ENCODE measurements at places on chromosomes 11 and 22.

DNA sequence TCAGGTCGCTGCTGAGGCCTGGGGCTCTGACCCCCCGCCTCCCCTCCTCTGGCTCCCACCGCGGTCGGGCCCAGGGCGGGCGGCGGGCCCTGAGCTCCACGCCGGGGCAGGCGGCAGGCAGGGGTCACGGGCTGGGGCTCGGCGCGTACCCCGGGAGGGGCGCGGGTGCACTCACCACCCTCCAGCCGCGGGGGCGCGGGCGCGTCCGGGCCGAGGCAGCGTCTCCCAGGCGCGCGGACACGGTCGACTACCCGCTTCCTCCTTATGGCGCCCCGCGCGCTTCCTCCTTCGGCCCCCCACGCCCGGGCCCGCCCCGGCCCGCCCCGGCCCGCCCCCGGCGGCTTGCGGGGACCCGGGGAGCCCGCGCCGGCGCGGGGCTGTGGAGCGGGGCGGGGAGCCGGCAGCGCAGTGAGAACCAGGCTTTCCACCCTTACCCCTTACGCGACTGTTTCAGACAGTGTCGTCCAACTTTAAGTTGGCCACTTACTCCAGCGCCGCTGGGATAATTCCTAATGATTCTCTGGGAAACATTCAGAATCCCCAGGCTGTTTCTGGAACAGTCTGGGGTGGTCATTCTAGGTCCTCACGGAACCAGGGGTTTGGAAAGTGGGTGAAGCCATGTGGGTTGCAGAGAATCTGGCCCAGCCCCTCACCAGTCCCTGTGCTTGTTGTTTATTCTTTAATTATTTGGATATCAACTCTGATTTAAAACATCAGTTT, at the start of gene BID:
Gene BID, minus strand, starts transcription at position 264 of the 720 bp plus-strand sequence. CDS start 24,353 bp downstream, outside the sequence.
- DNase-seq, result no peak

DNA sequence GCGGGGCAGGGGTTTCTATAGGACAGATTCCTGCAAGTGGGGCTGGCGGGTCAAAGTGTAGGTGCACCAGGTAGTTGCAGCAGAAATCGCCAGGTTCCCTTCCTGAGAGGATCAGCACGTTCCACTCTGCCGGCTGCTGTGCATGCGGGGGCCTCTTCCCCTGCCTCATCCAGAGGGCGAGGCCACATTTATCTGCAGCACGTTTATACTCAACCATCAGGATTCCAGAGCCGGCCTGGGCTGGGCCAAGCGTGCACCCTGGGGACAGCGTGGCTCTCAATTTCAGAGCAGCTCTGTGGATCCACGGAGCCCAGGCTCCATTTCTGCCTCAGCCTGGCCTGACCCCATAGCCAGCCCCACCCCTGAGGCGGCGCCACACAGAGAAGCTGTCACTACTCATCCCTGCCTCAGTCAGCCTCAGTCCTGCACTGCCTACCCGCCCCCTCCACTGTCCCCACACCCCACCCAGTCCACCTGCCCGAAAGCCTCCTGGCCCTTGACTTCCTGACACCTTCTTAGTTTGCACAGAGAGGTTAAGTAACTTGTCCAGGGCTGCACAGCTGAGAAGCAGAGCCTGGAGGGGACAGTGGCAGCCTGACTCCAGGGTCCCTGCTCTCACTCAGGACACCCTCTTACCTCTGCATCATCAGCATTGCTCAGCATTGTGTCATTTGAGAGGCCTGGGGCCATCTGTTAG, 45.9 kb upstream of the RTL6 start:
- no peak for DNase-seq

- DNase-seq, result no peak
Measured at GRCh38 chr11:7668911-7669310, 4.4 kb downstream of the CYB5R2 start.

DNA sequence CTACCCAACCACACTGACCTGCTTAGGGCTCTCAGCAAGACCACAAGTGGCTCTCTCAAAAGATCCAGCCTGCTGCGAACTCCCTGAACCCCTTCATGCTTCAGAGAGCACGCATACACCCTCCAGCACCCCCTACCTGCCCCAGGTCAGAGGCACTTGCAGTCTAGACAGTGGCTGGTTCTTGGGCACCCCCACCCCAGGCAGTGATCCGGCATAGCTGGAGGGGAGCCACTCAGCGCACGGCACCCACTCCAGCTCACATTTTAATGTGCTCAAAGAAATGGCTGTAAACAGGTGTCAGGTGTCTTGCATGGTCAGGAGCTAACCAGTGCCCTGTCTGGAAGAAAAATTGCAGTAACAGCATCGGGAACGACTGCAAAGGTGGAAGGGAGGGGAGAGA, 140.8 kb downstream of the PKNOX2 start:
- DNase-seq, result no peak

- no peak for DNase-seq
Measured at GRCh38 chr11:33060271-33060670, 20.9 kb downstream of the TCP11L1 start.

GRCh38 chr11:61596990-61597389, 16.1 kb upstream of the SYT7 start:
- no peak for DNase-seq

DNA sequence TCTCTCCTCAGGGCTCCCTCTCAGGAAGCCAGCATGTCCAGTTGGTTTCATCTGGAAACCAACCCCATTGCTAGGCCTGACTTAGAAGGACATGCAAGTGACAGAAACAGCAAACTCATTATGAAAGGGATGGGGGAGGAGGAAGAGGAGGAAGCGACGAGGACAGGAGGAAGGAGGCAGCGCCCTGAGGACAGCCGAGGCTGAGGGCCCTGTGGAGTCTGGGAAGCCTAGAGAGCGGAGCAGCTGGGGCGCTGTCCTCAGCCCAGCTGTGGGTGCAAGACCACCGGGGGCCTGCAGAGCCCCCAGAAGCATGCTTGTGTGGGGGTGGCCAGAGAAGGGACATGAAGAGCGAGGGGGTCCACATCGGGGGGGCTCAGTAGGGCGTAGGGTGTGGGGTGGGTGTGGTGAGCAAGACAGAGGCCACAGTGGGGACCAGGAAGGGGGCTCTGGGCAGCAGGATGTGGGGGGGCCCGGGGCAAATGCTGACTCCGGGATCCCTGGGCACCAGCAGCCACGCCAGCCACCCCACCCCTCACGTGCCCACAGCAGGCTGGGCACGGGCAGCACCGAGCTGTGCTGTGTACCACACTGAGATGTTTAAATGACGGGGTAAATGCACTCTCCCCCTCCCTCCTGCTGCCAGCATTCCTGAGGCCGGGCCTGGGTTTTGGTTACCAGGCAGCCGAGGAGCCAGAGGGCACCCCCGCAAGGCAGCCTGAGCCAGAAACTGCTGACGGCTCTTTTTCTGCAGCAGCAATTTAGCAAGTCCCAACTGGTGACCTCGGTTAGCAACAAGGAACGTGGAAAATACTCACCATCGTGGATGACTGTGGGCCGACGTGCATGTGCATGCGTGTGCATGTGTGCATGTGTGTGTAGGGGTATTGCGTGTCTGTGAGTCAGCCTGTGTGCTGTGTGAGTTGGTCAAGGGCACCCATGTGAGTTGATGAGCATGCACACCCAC, 82.7 kb upstream of the LINC01488 start:
- no peak for DNase-seq

GRCh38 chr11:116861539-116861938, 24.1 kb upstream of the APOA1 start:
- no peak for DNase-seq

DNA sequence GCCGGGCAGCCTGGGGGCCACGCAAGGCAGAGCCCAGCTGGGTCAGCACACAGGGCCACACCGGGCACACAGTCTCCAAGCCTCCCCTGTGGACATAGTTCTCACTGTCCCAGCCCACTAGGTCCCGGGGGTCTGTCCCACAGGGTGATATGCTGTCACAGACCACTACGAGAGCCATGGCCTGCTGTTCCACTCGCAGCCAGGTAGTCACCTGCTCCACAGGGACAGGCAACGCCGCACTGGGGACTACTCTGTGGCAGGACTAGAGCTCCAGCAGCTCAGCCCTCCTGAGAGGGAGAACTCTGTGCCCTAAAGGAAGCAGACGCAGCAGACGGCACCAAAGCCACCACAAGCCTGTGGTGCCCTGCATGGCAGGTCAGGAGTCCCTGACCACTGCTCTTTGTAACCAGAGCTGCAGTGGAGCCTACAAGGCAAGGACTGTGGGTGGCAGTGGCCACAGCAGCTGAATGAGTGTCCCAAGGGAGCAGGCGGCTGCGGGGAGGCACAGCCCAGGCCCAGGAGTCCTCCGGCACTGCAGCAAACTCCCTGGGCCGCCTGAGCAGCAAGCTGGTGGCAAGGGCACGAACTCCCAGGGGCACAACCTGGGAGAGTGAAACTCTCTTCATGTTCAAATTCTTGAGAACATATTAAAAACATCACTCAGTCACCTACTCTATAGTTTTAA, 171.2 kb upstream of the GRK3 start:
- no peak for DNase-seq

- no peak for DNase-seq
Measured at GRCh38 chr11:120698918-120699317, 187.4 kb downstream of the GRIK4 start.

DNA sequence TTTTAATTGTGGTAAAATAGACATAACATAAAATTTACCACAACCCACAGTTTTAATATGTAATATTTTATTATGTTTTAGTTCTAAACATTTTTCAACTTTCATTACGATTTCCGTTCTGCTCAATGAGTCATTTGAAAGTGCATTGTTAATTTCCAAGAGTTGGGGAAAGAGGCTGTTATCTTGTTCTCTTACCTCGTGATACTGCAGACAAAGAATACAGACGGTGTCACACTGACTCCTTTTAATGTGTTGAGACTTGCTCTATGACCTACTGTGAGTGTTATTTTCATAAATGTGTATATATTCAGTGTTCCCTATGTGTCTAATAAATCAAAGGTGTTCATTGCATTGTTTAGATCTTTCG, 10.8 kb upstream of the RAC2 start:
- DNase-seq, result no peak

DNA sequence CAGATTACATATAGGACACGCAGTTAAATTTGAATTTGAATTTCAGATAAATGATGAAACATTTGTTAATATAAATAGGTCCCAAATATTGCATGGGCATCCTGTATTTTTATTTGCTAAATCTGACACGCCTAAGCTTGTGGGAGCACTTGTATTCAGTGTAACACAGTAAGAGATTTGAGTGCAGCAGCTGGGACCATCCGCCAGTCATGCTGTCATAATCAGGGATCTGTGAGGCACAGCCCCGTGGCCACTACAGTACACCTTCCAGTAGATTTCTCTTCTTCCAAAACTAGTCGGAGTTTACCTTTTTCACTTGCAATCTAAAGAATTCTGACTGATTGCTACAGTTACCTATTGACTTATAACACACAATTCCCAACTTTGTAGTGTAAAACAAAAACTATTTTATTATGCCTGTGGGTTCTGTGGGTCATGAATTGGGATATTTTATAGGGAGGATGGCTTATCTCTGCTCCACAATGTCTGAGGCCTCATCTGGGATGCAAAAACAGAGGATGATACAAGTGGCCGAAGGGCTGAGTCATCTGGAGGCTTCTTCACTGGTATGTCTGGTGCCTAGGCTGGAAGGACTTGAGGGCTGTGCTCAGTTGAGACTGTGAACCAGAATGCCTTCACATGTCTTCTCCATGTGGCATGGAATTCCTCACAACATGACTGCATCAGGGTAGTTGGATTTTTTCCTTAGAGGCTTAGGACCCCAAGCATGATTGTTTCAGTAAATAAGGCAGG, 74.1 kb downstream of the PRSS23 start:
- DNase-seq, result no peak

GRCh38 chr11:132254906-132255305, 884.5 kb downstream of the NTM start:
- DNase-seq, result no peak

DNA sequence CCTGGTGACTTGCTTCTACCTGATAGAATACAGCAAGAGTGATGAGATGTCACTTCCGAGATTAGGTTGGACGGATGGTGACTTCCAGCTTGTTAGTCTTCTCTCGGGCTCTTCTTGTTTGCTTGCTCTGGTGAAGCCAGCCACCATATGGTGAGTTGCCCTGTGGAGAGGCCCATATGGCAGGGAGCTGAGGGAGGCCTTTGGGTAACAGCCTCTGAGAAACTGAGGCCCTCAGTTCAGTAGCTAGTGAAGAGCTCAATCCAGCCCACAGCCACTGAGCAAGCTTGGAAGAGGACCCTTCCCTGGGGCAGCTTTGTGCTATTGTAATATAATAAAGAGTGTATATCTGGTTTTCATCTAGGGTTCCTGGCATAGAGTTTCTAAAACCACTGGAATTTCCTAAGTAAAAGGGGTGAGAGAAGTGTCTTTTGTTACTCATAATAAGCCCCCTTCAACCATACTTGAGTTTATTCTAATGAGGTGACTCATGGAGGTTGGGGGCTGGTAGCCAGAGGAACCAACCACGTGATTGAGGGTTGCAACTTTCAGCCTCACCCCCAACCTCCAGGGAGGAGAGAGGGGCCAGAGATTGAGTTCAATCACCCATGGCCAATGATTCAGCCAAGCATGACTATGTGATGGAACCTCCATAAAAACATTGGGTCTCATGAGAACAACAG, 8.0 kb upstream of the TPCN2 start:
- no peak for DNase-seq

DNA sequence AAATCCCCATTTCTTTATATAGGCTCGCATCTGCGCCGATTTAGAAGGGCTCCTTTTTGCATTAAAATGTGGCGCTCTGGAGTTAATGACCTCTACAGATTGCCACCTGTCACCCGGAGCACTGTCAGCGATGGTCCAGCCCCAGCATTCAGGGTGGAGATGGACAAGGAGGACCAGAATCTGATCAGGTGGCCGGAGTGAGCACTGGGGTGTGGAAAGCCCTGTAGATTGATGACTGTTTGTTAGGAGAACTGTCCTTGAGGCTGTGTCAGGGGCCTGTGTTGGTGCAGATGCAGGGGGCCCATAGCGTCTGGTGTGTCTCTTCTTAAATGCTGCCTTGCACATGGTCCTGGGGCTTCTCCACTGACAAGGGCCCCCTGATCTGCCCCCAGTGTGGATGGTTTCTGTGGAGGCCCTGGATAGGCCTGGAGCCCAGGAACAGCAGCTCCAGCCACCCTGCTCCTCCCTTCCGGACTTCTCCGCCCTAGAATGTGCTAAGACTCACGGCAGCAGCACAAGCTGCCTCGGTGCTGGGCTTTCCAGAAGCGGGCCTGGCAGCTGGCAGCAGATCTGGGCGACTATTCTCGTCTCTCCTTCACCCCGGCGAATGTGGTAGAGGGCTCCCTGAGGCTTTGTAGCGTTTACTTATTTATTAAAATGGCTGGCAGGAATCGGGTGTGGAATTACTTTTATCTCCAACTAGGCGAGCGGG, 1333.3 kb downstream of the BRD1 start:
- no peak for DNase-seq

GRCh38 chr11:27898166-27898565, 197.9 kb upstream of the BDNF start:
- DNase-seq, result no peak

DNA sequence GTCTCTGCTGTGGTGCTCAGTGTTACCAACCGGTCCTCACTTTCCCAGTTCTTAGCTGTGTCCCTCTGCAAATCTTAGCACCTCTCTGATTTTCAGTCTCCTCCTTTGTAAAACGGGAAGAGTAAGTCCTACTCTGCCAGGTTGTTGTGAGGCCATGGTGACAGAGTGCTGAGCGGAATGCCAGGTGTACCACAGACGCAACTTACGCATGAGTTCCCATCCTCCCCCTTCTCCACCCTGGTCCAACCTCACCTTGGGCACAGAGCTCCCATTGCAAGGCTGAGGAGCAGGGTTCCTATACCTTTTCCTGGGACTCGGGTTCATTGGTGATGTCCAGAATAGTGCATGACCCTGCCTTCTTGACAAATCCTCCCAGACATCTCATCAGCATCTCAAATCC, 7.3 kb upstream of the DDB2 start:
- no peak for DNase-seq

- DNase-seq, result no peak
Measured at GRCh38 chr11:102070766-102071165, 23.5 kb downstream of the CFAP300 start.

Measured in stimulated activated CD4-positive, alpha-beta T cell treated with anti-CD3 and anti-CD28 coated beads, Interleukin-1b, Interleukin-23, amount 100 ng/mL, for 24 hours (primary cell).